CD4-positive, alpha-beta T cell (primary cell): ENCODE measurements at places on chromosomes 6 and 20. TPM values are rescaled to one million over a fixed set of nuclear protein-coding genes. Genes with fewer than 3 reads are reported as not detected.

DNA sequence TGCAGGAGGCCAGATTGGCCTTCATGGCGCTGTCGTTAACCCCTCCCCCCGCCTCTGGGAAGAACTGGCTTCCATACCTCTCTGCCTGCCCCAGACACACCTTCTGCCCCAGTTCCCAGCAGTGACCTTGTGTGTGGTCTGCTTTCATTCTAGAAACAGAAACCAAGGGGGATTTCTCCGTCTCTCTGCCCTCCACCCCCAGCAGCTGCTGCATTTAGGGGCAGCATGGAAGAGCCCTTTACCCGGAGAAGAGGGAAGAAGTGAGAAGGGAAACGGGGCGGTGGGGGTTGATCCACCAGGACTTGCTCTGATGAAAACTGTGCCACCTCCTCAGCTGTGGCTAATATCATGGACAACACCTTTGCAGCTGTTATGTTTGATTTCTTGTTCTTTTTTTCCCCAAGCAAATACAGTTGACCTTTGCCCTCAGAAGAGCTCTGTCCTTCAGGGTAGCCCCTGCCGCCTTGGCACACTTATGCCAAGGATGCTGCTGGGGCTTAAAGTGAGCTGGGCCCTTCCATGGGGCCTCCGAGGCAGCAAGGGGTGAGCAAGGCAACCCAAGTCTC is 6.1 kb downstream of the GLP1R start:
- H3K4me3 ChIP-seq = no peak overlapping the region
- H3K4me1 ChIP-seq = peaks cover 7% of the 10 kb centered on the region
- no peaks in the 10 kb centered on the region for H3K36me3 ChIP-seq
- H3K27ac ChIP-seq = no peak overlapping the region
- H3K27me3 ChIP-seq = peaks cover 5% of the 10 kb centered on the region

DNA sequence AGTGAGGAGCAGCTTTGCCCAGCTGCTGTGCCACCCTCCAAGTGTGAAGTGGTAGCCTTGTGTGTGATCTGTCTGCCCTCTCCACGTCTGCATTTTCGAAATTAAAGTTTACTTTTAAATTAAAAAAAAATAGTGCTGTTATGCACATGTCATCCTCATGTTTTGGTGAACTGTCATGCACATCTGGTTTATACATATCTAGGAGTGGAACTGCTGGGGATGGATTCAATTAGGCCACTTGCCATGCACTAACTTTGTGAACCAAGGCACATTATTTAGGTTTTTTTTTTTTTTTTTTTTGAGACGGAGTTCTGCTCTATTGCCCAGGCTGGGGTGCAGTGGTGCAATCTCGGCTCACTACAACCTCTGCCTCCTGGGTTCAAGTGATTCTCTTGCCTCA is 3.6 kb downstream of the GTSF1L start:
- H3K36me3 ChIP-seq = no peaks in the 10 kb centered on the region
- H3K27me3 ChIP-seq = no peaks in the 10 kb centered on the region
- no peak overlapping the region for H3K4me3 ChIP-seq
- peaks cover 37% of the 10 kb centered on the region for H3K4me1 ChIP-seq
- no peak for DNase-seq

The PHF3 gene
- total RNA-seq = 136 TPM

DNA sequence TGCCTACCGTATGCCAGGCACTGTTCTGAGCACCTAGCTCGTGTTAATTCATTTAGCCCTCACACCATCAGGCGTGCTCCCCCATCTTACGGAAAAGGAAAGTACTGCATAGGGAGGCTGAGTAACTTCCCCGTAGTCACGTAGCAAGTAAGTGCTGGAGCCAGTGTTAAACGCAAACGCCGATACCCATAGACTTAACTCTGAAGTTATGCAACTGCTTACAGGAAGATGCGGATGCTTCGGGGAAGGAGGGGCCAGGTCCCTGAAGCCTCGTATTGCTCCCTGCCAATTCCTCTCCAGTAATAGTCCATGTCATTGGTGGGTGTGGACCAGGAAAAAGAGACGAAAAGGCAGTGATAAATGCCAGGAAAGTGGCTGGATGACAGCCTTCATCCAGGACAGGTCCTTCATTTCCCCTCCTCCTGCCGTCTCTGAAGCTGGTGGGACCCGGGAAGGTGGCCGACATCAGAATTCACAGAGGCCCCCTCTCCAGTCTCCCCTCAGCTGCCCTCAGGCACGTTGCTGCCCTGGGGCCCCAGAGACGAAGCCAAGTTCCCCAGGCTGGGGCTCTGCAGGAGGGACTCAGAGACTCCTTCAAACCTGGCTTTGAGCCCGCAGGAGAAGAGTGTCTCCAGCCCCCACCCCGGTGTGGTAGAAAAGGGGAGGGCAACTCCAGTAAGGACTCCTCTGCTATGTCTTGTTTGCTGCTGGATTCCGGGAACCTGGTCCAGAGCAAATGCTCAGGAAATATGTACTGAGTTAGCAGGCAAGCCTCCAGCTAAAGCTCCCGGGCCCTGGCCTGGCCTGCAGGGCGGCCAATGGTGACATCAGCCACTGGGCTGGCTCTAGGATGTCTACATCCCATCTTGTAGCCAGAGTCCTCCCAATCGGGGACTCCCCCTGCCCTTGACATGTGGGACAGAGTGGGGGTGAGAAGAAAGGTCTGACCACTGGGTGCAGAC is 37.8 kb downstream of the RAB44 start:
- H3K36me3 ChIP-seq = no peaks in the 10 kb centered on the region
- H3K4me3 ChIP-seq = peak overlapping the region; percentile 16
- H3K4me1 ChIP-seq = peaks cover 17% of the 10 kb centered on the region
- H3K27me3 ChIP-seq = no peaks in the 10 kb centered on the region
- no peak for DNase-seq

- no peak for DNase-seq
- no peak overlapping the region for H3K27ac ChIP-seq
- no peaks in the 10 kb centered on the region for H3K27me3 ChIP-seq
- no peaks in the 10 kb centered on the region for H3K4me1 ChIP-seq
- H3K4me3 ChIP-seq = no peak overlapping the region
These were observed 516.2 kb downstream of the BCKDHB start for GRCh38 chr6:80622641-80623040.

DNA sequence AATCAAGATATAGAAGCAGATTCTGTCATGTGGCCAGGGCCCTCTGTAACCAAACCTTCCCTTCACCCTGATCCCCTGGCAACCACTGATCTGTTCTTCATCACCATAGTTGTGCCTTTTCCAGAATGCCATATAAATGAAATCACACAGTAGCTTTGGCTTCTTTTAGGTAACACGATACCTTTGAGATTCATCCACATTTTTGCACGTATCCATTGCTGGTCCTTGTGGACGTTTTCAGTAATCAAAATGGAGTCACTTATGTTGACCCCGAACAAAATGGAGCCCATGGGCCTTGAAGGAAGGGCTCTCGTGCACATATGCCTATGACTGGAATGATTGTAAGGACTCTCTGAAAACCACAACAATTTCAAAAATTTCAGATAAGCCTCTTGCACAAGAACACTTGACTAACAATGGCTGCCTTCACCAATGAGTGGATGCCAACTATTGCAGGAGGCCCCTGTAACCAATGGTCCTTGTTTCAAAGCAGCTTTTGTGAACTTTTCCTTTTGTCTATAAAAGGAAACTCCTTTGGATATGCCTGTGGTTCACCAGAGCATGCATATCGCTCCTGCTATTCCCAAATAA is 84.3 kb upstream of the RALY start:
- no peak for DNase-seq
- no peak overlapping the region for H3K4me3 ChIP-seq
- H3K27me3 ChIP-seq = peaks cover 4% of the 10 kb centered on the region
- H3K4me1 ChIP-seq = no peaks in the 10 kb centered on the region

The OLIG3 gene
- not detected for total RNA-seq
